CD14-positive monocyte (primary cell): ENCODE measurements at places on chromosomes 7 and 10. TPM values are rescaled to one million over a fixed set of nuclear protein-coding genes. Genes with fewer than 3 reads are reported as not detected.

The HOXA1 gene
- polyA plus RNA-seq = not detected

DNA sequence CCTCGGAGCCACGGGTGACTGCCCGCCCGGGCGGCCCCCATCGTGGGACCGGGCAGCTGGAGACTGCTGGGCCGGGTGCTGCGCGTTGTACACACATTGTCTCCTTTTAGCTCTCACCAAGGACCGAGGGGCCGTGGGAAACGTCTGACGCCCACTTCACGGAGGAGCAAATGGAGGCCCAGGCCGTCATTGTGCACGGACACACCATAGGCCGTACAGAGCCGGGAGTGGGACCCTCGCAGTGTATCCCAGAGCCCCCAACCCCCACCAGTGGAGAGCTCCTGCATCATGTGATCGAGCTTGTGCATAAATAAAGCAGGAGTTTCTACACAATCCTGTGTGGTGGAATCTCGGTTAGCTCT is 722 bp downstream of the DENND10 start:
- H3K36me3 ChIP-seq = peaks cover 6% of the 10 kb centered on the region
- DNase-seq = no peak
- H3K4me1 ChIP-seq = peaks cover 63% of the 10 kb centered on the region
- peak overlapping the region; percentile 80 for H3K4me3 ChIP-seq
- H3K27me3 ChIP-seq = no peaks in the 10 kb centered on the region

DNA sequence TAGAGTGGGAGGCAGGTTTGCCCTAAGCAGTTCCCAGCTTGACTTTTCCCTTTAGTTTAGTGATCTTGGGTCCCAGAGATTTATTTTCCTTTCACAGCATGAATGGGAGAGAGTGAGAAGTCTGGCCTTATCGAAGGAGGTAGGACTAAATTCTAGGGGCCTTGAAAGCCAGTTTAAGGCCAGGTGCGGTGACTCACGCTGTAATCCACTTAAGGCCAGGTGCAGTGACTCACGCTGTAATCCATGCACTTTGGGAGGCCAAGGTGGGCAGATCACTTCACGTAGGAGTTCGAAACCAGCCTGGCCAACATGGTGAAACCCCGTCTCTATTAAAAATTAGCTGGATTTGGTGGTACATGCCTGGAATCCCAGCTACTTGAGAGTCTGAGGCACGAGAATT is 392.2 kb downstream of the ACTR3B start:
- DNase-seq = no peak
- no peaks in the 10 kb centered on the region for H3K36me3 ChIP-seq
- H3K27me3 ChIP-seq = no peaks in the 10 kb centered on the region
- H3K4me1 ChIP-seq = no peaks in the 10 kb centered on the region
- no peak overlapping the region for H3K27ac ChIP-seq

- no peak for DNase-seq
- no peaks in the 10 kb centered on the region for H3K36me3 ChIP-seq
- H3K4me1 ChIP-seq = no peaks in the 10 kb centered on the region
These were observed 8.2 kb upstream of the RET start for GRCh38 chr10:43068471-43069210.

DNA sequence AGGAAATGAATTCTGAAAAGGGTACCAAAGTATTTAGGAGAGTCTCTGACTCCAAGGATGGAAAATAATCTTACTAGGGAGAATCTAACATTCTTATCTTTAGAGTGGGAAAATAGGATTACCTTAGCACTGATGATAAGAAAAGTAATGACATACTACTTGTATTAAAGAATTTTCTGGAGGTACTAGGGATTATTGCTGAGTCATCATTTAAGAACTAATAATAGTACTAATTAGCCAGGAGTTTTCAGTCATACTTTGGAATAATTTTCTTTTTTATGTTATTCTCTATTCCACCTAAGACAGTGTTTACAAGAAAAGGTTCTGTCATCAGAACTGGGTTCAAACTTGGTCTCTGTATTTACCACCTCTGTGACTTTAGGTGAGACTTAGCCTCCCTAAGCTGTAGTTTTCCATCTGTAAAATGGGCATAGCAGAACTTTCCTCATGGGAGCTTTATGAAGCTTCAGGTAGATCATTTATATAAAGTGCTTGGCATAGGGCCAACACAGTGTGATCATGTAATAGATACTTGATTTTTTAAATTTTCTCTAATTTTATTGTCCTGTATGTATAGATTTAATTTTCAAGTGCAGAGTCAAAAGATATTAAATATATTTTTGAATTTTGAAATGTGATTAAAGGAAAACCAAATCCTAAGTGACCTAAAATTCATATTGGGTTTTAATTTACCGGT is 20.4 kb downstream of the ITGB8 start:
- H3K36me3 ChIP-seq = no peaks in the 10 kb centered on the region
- H3K4me1 ChIP-seq = no peaks in the 10 kb centered on the region
- no peaks in the 10 kb centered on the region for H3K27me3 ChIP-seq
- H3K4me3 ChIP-seq = no peak overlapping the region

- no peak for DNase-seq
- no peaks in the 10 kb centered on the region for H3K27me3 ChIP-seq
- no peak overlapping the region for H3K27ac ChIP-seq
- H3K36me3 ChIP-seq = no peaks in the 10 kb centered on the region
- no peak overlapping the region for H3K4me3 ChIP-seq
These were observed 56.3 kb downstream of the CAMK1D start for GRCh38 chr10:12405342-12406320.

DNA sequence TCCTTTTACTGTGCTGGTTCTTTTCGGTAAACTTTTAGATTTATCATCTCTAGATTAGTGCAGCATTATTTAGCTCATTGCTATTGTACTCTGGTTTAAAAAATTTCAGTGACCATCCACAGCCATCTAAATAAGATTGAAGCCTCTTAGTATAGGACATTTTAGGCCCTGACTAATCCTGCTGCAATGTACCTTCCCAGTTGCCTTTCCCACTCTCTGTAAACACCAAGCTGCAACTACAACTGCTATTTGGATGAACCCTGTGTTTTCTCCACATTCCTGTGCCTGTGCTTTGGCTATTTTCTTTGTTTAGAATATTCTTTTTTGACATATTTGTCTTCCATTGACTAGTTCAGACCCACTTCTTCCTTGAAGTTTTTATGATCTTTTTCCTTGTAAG is 314.6 kb downstream of the AUTS2 start:
- no peaks in the 10 kb centered on the region for H3K36me3 ChIP-seq
- no peak for DNase-seq
- H3K4me3 ChIP-seq = no peak overlapping the region

The HERPUD2 gene
- 36.1 TPM for polyA plus RNA-seq

- H3K4me3 ChIP-seq = no peak overlapping the region
- H3K36me3 ChIP-seq = no peaks in the 10 kb centered on the region
- H3K4me1 ChIP-seq = peaks cover 91% of the 10 kb centered on the region
- peak overlapping the region; percentile 66 for H3K27ac ChIP-seq
These were observed 253.7 kb downstream of the PTEN start for GRCh38 chr10:88116971-88117626.

The IFT22 gene
- 0.29 and 0.87 TPM in 2 replicates for polyA plus RNA-seq

The TMEM225B gene
- polyA plus RNA-seq = 0.22 and 0.23 TPM in 2 replicates

GRCh38 chr10:15222511-15222910 is 54.0 kb upstream of the NMT2 start:
- H3K36me3 ChIP-seq = no peaks in the 10 kb centered on the region
- H3K4me1 ChIP-seq = no peaks in the 10 kb centered on the region
- no peaks in the 10 kb centered on the region for H3K27me3 ChIP-seq
- DNase-seq = no peak

The C7orf33 gene
- polyA plus RNA-seq = 0.05 TPM in 1 of 2 replicates, not detected in the other

The FKBP6 gene
- polyA plus RNA-seq = not detected

DNA sequence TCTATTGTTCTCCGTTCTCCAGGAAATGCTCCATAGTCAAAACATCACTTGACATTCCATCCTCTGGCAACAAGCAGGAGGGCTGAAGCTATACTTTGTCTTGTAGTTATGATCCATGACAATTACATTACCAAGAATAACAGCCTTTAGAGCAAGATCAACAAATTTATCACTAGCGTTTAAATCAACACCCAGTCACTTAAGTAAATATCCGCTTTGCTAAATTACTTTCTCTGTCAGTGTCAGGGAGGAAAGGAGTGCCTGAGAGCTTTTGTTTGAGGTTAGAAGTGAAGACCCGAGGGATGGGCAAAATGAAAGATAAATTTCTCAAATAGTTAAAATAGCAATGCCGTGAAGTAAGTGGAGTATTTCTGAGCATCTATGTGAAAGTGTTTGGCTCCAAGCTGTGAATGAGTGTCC is 236.1 kb upstream of the BMPER start:
- no peaks in the 10 kb centered on the region for H3K4me1 ChIP-seq
- H3K27me3 ChIP-seq = no peaks in the 10 kb centered on the region
- no peaks in the 10 kb centered on the region for H3K36me3 ChIP-seq
- no peak for DNase-seq

The MACC1 gene
- not detected for polyA plus RNA-seq

The GIMAP6 gene
- polyA plus RNA-seq = 16.1 and 16.2 TPM in 2 replicates

DNA sequence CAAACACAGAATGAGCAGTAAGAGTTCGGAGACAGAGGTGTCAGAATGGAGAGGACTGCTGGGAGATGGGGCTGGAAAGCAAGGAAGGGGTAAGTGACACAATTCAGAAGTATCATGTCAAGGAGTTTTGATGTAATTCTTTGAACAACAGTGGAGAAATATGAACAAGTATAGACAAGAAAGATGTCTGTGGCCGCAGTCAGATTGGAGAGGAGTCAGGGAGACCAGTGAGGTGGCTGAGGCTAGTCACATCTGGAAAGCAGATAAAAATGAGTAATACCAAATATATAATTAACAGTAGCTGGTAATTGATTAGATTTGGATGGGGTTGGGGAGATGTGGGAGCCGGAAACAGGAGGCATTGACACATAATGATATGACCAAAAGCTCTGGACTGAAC is 540.9 kb downstream of the SUGCT start:
- H3K4me1 ChIP-seq = no peaks in the 10 kb centered on the region
- no peak for DNase-seq
- H3K36me3 ChIP-seq = no peaks in the 10 kb centered on the region

The NAT16 gene
- polyA plus RNA-seq = not detected in 2 replicates

GRCh38 chr7:45055016-45055415 is 33.8 kb downstream of the NACAD start:
- H3K4me1 ChIP-seq = peaks cover 3% of the 10 kb centered on the region
- DNase-seq = no peak
- no peak overlapping the region for H3K27ac ChIP-seq
- H3K36me3 ChIP-seq = peaks cover 30% of the 10 kb centered on the region

DNA sequence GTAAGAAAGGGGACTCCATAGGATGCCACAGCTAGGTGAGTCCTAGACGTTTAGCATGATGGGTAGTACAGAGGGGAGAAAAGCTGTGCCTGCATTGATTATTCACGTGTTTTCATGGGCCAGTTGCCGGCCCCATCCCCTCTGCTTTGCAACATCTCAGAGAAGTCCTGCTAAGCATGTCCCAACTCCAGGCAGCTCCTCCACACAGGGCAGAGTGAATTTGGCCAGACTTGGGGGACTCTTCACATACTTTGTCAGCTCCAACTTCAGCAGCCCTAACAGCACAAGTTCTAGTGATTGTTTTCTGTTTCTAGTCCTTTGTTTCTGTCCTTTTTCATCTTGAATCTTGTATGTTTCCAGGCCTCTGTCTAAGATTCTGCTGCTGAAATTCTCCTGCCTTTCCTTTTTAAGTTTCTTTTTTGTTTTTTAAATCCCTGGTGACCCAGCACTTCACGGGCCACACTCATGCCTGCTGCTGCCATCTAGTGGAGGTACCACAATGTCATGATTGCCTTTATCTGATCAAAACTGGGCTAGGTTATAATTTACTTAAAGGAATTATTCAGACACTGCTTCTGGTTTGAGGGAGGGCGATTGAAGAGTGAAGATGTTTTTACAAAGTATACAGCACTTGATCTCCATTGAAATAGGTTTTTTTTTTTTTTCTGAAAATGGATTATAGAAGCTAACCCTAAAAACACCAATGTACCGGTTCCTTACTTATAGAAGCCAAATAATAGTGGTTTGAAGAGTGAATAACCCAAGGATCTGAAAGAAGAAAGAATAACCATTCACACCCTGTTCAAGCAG is 276.9 kb downstream of the CSTF2T start:
- H3K27ac ChIP-seq = no peak overlapping the region
- H3K27me3 ChIP-seq = no peaks in the 10 kb centered on the region
- H3K4me3 ChIP-seq = no peak overlapping the region
- DNase-seq = no peak
- no peaks in the 10 kb centered on the region for H3K36me3 ChIP-seq
- H3K4me1 ChIP-seq = no peaks in the 10 kb centered on the region

The MTERF1 gene
- polyA plus RNA-seq = 4.0 TPM

GRCh38 chr7:122632238-122632637 is 66.7 kb downstream of the RNF133 start:
- H3K36me3 ChIP-seq = no peaks in the 10 kb centered on the region
- no peak for DNase-seq
- no peak overlapping the region for H3K27ac ChIP-seq
- no peak overlapping the region for H3K4me3 ChIP-seq
